ENCODE measurements at places on chromosomes 11 and 22. TPM values are rescaled to one million over a fixed set of nuclear protein-coding genes. Genes with fewer than 3 reads are reported as not detected.

- DNase-seq: no peak
Observed at GRCh38 chr11:122344215-122344614, 228.2 kb upstream of the BLID start.

DNA sequence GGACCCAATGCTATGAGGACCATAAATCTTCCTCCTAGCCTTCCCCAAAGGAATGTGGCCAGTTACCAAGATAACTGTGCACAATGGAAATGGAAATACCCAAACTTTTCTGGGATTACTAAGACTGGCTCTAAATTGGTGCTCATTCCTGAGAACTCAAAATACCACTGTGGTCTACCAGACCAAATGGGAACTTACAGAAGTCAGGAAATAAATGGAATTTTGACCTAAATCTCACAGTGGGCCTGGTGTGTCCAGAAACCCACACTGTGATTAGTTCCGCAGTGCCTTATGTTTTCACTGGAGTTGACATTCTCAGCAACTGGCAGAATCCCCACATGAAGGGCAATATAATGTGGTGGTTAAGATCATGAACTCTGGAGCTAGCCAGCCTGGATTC lies 99.4 kb upstream of the ZC3H12C start:
- DNase-seq: no peak

- no peak for DNase-seq
Observed at GRCh38 chr11:68775951-68776388, 24.6 kb upstream of the TESMIN start.

DNA sequence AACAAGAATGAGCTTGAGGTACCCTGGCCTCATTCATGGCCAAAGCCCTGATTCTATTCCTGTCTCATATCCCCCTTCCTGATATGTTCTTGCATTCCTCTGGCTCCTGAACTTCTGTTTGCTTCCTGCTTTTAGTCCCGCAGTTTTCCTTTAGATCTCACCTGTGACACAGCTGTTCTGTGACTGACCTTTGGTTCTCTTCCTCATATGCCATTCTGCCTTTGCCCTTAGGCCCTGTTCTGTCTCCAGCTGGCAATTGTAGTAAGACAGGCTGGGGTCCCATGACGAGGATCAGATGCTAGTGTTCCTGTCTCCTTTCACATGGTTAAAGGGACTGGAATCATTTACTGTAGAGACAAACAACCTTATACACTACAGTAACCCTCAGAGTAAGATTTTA lies 59.0 kb upstream of the PDE3B start:
- DNase-seq: no peak

Gene OR2D2
- total RNA-seq: not detected

DNA sequence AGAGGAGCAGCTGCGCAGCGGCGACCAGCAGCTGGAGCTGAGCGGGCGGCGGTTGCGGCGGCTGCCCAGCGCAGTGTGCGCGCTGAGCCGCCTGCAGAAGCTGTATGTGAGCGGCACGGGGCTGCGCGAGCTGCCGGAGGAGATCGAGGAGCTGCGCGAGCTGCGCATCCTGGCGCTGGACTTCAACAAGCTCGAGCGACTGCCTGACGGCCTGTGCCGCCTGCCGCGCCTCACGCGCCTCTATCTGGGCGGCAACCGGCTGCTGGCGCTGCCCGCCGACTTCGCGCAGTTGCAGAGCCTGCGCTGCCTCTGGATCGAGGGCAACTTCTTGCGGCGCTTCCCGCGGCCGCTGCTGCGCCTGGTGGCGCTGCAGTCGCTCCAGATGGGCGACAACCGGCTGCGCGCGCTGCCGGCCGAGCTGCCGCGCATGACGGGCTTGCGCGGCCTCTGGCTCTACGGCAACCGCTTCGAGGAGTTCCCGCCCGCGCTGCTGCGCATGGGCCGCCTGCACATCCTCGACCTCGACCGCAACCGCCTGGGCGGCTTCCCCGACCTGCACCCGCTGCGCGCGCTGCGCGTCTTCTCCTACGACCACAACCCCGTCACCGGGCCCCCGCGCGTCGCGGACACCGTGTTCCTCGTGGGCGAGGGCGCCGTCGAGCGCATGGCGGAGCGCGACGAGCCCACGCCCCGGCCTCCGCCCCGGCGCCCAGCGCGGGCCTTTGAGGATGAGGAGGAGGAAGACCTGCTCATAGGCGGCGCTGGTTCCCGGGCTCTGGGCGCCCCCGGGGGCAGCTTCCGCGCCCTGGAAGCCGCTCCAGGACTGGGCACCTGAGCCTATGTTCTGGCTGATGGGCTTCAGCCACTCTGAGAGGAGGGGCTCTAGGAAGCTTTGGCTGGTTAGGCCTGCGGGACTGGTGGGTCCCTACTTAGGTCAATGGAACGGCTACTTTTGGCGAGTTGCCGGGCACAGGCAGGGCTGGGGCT lies 787 bp downstream of the LRRC10B start:
- DNase-seq: peak; percentile 38

Gene SERHL2
- total RNA-seq: 1.7 TPM

DNA sequence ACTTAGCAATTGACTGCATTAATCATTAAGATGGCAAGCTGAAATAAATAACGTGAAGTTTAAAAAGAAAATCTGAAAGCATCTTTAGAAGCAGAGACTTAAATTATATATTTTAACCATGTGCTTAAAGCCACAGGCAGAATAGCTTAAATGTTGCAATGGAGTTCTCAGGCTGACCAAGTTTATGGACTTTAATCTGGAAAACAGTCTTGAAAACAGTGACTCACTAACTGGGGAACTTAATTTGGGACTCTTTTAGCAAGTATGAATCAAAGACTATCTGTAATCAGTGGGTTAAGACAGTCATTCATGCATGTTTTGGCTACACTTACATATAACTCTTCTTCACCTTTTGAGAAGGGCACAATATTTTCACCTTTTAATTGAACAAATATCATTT lies 12.6 kb upstream of the GLYATL1 start:
- no peak for DNase-seq

DNA sequence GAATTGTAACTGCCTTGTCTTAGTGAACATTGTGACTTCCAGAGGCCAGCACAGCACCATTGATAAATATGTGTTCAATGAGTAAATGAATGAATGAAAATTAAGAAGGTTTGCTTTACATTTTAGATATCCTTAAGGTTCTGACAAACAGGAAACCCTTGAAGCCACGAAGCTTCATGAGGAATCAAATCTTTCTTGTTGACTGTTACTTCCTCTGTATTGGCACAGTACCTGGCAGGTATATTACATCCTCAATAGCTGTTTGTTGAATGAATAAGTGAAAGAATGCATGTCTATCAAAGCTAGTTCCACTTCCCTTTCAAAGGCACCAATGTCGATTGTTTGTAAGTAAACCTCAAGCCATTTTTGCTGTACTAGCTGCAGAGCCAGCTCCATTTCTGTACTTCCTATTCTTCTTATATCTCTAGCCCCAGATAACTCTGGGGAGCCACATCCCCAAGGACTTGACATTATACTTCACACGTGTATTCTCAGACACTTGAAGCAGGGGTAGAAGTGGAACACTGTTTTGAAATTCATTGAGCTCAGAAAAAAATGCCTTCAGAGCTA lies 140.3 kb upstream of the RAG2 start:
- no peak for DNase-seq

Gene OR5P2
- total RNA-seq: not detected
